Upper lobe of right lung (tissue), 1 donor: ENCODE measurements at places on chromosomes 3 and 15.

GRCh38 chr15:63860155-63860554, 26.4 kb upstream of the HERC1 start:
- no peak for DNase-seq

DNA sequence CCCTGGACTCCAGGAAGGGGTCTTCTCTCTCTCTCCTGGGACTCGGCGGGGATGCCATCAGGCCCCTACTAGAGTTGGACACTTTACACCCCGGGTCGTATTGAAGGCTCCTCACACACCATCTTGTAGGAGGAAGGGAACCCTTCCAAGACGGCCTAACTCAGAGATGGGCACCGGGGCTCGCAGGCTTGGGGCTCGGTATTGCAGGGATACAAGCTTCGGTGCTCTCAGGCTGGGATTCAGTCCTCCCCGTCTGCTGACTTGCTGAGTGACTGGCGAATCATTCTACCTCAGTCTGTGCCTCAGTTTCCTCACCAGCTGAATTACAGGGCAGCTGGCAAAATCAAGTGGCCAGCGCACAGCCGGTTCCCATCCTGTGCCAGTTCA, 419 bp upstream of the CALML4 start:
- no peak for DNase-seq

DNA sequence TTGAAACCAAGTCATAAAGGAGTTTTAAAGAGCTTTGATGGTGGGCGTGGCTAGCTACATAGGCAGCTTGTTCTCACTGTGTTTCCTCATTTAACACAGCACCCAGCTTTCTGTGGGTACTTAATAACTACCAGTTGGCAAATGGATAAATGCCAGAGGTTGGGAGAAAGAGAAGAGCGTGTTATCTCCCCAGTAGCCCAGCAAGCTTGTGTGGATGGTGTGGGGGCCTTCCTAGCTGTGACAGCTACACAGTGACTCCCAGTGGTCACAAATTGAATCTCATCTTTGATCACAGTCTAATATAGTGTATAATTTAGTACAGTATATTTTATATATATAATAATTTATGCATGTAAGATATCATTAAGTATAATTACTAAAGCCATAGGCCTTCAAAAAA, 984.1 kb downstream of the EPHA3 start:
- no peak for DNase-seq

DNA sequence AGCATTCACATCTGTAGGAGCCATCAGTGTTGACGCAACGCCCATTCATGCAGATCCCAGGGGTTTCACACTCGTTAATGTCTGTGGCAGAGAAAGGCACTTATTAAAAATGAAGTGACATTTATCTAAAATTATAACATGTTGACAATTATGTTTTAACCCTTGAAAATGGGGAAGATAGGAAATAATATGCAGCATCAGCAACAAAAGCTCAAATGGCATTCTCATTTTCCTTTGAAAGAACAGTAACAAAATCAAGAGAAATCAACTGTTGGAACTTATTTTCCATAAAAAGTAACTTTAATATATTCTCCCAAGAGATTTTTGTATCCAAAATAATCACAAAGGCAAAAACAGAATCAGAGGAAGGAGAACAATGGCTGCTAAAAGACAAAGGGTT, 140.4 kb downstream of the FBN1 start:
- no peak for DNase-seq

- DNase-seq: no peak
Measured at GRCh38 chr15:47812470-47812999, 95.2 kb downstream of the SEMA6D start.

GRCh38 chr15:26314577-26314976, 451.4 kb upstream of the ATP10A start:
- no peak for DNase-seq

GRCh38 chr15:62342959-62343358, 177.9 kb upstream of the C2CD4B start:
- no peak for DNase-seq

DNA sequence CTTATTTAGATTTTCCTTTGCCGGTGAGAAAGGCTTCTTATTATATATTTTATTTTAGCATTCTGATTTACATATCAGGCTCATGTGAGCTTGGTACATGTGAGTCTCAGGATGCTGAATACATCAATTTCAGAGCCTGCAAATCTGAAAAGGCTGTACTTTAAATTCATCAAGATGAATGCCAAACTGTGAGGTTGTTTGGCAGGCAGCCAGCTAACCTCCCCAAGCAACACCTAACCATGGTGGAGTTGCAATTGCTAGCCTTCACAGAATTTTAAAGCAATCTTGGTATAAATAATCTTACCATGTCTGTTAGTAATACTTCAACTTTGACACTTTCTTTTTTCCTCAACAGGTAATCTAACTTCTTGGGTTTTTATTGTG, 252.5 kb downstream of the CDIN1 start:
- DNase-seq: no peak

DNA sequence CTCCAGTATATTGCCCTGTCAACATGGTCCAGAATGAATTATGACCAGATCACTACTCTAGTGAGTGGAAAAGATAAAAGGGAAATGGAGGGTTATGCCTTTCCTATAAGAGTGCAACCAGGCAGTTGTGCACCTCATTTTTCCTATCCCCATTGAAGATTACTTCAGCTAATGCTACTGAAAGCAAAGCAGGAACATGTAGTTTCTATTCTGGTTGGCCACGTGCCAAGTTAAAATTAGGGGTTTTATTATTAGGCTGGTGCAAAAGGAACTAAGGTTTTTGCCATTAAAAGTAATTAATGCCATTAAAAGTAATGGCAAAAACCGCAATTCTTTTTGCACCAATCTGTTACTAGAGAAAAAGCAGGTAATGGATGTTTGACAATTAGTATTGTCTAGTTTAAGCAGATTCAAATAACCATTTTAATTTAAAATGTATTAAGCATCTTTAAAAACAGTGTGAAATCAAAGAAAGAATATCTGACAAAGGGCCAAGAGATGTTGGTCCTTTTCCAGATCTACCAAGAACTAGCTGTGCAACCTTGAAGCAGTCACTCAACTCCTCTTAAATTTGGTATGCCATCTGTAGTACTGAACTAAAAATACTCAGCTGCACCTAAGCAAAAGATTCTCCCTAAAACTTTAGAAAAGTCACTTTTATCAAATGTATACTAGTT, 567.5 kb upstream of the CCDC54 start:
- no peak for DNase-seq

GRCh38 chr15:101566748-101567488, 77.4 kb upstream of the PCSK6 start:
- DNase-seq: no peak

DNA sequence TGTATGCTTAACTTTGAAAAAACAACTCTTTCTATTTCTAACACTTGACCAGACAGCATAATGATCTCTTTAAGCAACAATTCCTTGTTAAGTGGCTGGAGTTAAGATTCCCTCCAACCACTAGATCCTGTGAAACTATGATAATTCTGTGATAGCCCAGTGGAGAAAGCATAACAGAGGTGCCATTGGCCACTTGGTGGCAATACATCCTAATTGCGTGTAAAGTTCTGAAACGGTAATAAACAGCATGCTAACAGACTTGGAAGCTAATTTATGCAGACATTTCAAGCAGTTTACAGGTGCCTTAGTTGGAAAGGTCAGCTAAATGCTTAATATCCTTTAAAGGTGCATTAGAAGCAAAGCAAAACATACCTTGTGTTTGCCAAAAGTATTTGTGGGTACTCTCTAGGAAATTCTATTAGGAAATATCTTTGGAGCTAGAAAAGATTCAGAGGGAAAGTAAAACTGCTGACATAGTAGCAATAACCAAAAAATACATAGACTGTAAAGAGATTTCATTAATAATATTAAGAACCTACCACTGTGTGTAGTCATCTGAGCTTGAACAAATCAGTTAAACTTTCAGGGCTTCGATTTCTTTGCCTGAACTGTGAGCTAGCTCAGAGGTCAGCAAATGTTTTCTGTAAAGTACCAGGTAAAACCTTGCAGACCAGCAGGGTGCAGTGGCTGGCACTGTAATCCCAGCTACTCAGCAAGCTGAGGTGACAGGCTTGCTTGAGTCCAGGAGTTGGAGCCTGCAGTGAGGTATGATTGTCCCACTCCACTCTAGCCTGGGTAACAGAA, 19.0 kb upstream of the CSTA start:
- DNase-seq: no peak

DNA sequence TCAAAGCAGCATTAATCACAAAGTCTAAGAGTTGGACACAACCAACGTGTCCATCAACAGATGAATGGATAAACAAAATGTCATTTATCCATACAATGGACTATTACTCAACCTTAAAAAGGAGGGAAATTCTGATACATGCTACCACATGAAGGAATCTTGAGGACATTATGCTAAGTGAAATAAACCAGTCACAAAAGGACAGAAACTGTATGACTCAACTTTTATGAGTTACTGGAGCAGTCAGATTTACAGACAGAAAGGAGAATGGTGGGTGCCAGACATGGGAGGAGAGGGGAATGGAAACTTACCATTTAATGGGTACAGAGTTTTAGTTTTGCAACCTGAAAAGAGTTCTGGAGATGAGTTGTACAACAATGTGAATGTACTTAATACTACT, 43.0 kb upstream of the SEC13 start:
- no peak for DNase-seq

- DNase-seq: no peak
Measured at GRCh38 chr15:50137893-50138292, 18.9 kb upstream of the ATP8B4 start.

- DNase-seq: no peak
Measured at GRCh38 chr3:18236726-18237125, 188.4 kb downstream of the SATB1 start.

- DNase-seq: no peak
Measured at GRCh38 chr15:25989327-25989726, 126.2 kb upstream of the ATP10A start.

DNA sequence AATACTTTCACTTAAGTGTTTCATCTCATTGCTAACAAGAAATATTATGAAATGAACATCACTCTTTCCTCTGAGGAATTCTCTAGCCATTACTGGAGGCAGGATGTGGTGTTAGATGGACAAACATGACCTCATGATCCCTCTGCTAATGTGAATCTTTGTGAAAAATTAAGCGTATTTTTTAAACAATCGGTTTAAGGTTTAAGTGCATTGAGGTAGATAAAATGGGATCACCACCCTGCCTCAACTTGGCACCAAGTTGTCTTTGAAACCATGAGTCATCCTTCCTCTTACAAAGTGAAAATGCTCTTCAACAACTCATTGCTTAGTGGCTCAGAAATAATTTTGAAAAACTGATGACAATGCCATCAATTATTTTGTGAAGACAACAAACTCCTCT, 76.0 kb upstream of the DCBLD2 start:
- no peak for DNase-seq

- DNase-seq: no peak
Measured at GRCh38 chr3:146277953-146278631, 27.2 kb upstream of the PLSCR4 start.

GRCh38 chr3:108201258-108201657, 21.0 kb downstream of the IFT57 start:
- no peak for DNase-seq

- no peak for DNase-seq
Measured at GRCh38 chr15:79680720-79681119, 216.1 kb downstream of the MTHFS start.

DNA sequence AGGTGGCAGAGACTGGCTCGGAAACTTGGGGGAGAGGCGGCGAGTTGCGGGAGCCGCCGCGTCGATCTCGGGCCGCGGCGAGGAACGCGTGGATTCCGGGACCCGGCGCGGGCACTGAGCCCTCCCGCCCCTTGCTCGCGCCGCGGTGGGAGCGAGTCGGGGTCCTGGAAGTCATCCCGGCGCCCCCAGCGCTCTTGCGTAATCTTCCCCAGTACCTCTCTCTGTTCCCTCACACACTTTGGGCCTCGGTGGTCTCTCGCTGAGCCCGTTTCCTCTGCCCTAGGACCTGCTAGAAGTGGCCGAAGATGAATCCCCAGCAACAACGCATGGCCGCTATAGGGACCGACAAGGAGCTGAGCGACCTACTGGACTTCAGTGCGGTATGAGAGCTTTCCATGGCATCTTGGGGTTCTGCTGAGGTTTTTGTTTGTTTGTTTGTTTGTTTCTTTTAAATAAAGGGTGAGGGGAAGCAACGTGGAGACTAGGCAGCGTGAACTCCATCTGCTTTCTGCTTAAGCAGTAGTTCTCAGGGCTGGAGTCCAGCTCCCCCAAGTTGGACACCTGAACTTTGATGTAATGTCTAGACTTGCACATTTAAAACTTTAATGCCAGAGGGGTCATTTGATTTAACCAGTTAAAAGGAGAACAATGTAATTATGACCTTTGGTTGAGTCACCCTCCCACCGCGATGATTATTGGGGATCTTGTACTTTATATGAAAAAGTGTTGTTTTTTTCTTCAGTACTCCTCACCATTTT, 1.3 kb downstream of the TCF12 start:
- DNase-seq: peak; percentile 70

- DNase-seq: no peak
Measured at GRCh38 chr3:157111518-157111917, 48.4 kb downstream of the CCNL1 start.

DNA sequence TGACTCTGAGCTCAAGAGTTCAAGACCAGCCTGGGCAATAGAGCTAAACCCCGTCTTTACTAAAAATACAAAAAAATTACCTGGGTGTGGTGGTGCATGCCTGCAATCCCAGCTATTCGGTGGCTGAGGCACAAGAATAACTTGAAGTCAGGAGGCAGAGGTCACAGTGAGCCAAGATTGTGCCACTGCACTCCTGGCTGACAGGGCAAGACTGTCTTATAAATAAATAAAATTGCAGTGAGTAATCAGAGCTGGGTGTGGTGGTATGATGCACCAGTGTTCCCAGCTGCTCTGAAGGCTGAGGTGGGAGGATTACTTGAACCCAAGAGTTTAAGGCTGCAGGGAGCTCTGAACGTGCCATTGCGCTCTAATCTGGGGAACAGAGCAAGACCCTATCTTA, 55.9 kb upstream of the GCNT3 start:
- DNase-seq: no peak

- peak; percentile 41 for DNase-seq
Measured at GRCh38 chr3:38565339-38566214, 69.4 kb downstream of the EXOG start.

DNA sequence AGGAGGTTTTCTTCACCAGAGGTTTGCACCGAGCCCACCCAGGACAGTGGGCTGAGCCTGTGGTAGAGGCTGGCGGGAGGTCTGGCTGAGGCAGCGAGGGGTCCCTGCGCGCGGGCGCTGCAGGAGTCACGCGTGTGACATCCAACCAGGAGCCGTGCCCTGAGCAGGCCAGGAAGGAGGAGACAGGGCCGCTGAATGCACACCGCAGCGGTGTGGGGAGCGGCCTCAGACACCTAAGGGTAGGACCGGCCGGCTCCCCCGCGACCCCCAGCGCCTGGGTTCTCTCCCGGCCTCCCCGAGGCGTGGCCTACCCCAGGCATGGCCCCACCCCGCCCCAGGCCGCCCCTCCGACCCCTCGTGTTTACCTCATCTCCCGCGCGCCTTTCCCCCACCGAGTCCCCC, 412 bp downstream of the SLC41A3 start:
- DNase-seq: peak; percentile 76

GRCh38 chr3:178443634-178444033, 92.6 kb upstream of the KCNMB2 start:
- no peak for DNase-seq
